Motor neuron (in vitro differentiated cells): ENCODE measurements at places on chromosomes 4 and X. TPM values are rescaled to one million over a fixed set of nuclear protein-coding genes. Genes with fewer than 3 reads are reported as not detected.

DNA sequence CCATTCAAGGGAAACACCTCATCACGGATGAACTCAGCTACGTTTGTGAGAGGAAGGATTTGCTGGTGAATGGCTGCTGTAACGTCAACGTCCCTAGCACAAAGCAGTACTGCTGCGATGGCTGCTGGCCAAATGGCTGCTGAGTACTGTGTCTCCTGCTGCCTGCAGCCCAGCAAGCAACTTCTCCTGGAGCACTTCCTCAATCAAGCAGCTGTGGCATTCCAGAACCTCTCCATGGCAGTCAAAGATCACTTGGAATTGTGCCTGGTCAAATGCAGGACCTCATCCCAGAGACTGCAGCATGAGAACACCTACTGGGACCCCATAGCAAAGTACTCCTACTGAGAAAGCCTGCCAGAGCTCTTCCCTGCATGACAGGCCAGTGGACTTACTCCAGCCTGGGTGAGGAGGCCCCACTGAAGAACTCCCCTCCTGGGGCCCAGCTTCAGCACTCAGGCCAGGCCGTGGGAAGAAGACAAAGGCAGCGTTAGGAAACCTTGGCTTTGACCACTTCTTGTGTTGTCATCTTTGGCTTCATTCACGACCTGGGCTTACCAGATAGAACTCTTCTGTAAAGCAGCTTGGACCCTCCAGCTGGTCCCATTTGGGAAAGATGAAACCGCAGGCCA is 244.3 kb downstream of the RBMX2 start:
- ATAC-seq, result no peak

- no peak for ATAC-seq
Measured at GRCh38 chr4:41446981-41447725, 90.8 kb upstream of the LIMCH1 start.

DNA sequence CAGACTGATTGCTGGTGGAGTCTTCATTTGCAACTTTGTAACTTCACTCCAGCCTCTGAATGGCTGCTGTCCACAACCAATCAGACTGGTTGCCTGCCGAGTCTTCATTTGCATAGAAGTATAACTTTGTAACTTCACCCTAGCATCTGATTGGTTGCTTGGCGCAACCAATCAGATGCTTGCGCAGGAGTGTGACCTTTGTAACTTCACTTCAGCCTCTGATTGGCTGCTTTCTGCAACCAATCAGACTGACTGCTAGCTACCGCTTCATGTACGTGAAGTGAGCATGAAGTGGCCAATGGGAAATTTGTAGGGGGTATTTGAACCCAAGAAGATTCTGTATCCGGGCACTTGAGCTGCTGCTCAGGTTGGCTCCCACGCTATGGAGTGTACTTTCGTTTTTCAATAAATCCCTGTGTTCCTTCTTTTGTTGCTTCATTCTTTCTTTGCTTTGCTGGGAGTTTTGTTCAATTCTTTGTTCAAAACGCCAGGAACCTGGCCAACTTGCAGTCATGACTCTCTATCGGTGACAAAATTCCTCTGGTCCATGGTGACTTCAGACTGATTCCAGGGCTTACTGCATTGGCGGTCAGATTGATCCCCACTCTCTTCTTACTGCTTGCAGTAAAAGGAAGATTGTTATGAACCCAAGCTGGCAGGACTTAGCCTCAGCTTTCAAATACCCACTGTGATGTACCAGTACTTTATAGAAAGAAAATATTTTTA is 46.4 kb upstream of the FGG start:
- no peak for ATAC-seq

- no peak for ATAC-seq
Measured at GRCh38 chr4:181420950-181421349, 822.3 kb upstream of the TENM3 start.

DNA sequence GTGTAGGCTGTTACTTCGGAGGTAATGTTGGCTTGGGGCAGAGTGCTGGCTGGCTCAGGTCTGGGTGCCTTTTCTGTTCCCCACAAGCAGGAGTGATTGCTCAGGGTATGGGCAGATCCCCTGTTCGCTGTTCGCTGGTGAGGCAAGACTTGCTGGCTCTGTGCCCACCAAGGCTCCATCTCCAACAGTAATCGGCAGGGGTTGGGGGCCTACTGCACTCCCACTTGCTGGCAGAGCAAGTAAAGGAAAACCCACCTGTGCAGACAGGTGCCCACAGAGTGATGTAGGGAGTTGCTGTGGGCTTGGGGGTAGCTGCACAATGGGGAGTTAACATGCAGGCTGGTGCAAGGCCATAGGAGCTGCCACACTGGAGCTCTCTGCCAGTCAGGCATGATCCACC is 8.0 kb upstream of the TMSB15C start:
- no peak for ATAC-seq

- no peak for ATAC-seq
Measured at GRCh38 chrX:79412972-79413371, 45.8 kb upstream of the ITM2A start.

- no peak for ATAC-seq
Measured at GRCh38 chr4:144203155-144203554, 62.6 kb upstream of the GYPA start.

DNA sequence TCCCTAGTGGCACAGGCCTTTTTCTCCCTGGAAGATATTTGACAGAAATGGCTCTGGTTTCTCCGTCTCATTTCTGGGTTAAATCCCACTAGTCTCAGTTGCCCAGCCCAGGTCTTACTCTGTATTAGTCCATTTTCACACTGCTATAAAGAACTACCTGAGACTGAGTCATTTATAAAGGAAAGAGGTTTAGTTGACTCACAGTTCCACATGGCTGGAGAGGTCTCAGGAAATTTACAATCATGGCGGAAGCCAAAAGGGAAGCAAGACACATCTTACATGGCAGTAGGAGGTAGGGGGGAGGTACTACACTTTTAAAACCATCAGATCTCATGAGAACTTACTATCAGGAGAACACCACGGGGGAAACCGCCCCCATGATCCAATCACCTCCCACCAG is 81.9 kb downstream of the FHDC1 start:
- no peak for ATAC-seq

SCRG1 gene
- 3.1 and 3.4 TPM in 2 replicates for total RNA-seq

STBD1 gene
- total RNA-seq, result 1.3 and 1.4 TPM in 2 replicates

ESX1 gene
- total RNA-seq, result 0.25 and 0.27 TPM in 2 replicates

AVPR2 gene
- not detected in 2 replicates for total RNA-seq
